ENCODE measurements at places on chromosomes 12 and 14.
A peak's percentile ranks its signal among the peaks of the same experiment; 100 is the strongest.

DNA sequence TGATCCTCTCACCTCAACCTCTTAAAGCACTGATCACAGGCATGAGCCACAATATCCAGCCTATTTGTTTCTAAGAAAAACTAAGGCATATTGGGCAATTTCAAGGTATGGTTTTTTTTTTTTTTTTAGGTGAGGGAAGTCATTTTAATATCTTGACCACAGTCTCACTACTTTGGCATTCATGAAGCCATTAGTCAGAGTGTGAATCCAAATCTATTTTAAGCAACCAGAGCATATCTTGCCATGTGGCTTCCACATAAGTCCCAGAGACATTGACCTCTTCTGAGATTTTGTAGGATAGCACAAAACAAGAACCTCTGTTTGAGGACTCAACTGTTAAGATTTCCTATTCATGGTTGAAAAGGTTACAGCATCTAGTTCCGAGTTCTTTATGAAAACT lies 130.3 kb upstream of the RBM19 start:
- DNase-seq = no peak

DNA sequence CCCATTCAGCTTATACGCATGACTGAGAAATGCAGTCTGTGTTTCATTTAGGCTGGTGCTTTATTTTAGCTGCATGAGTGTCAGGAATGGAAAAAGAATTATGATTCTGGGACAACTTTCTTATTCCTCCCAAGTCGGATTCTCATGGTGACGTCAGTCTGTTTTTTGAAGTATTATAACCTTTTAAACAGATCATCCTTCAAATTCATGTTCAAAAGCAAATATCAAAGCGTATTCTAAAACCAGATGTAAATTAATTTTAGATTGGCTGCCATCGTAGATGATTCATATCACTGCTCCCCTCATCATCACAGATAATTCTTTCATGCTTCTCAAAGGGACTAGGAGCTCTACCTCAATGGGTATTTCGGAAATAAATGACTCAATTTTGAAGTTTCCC lies 15.0 kb downstream of the FNTB start:
- no peak for DNase-seq

- peak; percentile 71 for DNase-seq
These were observed 68.9 kb upstream of the NCOR2 start for GRCh38 chr12:124636138-124636978.

GRCh38 chr12:130765186-130765659 lies 49.1 kb upstream of the RIMBP2 start:
- DNase-seq = no peak

Measured in CD4-positive, alpha-beta T cell treated with Interleukin-15 for 4 hours (primary cell).